Smooth muscle cell of the brain vasculature (primary cell): ENCODE measurements at places on chromosomes 3 and 15.

DNA sequence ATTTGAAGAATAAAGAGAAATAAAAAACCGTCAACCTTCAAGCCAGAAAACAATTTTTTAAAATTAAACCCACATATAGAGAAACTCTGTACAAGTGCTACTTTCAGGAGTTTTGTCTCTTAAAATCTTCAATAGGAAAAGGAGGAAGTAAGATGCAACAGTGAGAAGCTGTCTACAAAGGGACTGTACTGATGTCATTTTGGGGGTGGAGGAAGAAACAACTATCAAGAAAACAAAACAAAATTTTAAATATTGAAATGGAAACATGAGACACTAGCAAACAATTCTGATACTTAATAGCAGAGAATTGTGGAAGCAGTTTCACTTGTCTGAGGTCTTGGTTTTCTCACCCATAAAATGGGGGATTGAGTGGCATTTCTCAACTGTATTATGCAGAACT is 84.4 kb downstream of the SLMAP start:
- no peak for DNase-seq

- DNase-seq: no peak
These were observed 462.4 kb downstream of the RAP2B start for GRCh38 chr3:153624310-153625030.

DNA sequence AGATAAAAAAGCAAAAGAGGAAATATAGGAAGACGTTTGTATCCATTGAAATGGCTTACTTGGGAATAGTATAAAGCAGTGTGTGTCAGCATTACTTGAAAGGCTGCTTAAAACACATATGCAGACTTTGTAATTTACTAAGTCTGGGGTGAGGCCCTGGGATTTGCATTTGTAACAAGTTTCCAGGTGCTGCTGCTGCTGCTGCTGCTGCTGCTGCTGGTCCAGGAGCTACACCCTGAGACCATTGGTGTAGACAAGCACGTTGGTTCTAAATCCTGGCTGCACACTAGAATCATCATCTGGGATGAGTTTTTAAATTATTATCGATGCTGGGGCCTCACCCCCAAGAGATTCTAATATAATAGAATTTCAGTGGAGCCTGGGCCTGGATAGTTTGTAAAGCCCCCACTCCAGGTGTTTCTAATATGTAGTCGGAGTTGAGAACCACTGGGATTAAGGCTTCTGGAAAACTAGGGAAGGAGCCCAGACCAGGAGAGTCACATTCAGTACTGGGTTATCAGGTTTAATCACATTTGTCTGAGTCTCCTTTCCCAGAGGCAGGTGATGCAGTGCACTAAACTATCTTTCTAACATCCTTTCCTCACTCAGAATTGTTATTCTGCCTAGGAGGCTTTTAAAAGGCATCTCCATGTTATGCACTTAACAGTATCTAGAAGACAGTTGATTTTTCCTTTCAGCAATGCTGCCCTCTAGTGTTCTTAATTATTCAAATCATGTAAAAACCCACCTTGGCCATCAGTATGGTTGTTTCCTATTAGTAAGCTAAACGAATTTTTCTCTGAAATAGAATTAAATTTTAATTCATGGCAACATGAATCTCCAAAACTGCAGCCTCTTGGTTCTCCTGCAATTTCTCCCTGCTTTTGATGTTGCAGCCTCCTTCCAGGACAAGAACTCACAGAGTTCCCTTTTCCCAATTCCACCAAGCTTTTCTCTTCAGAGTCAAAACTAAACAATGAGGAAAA is 45.4 kb downstream of the SSR3 start:
- peak; percentile 29 for DNase-seq

DNA sequence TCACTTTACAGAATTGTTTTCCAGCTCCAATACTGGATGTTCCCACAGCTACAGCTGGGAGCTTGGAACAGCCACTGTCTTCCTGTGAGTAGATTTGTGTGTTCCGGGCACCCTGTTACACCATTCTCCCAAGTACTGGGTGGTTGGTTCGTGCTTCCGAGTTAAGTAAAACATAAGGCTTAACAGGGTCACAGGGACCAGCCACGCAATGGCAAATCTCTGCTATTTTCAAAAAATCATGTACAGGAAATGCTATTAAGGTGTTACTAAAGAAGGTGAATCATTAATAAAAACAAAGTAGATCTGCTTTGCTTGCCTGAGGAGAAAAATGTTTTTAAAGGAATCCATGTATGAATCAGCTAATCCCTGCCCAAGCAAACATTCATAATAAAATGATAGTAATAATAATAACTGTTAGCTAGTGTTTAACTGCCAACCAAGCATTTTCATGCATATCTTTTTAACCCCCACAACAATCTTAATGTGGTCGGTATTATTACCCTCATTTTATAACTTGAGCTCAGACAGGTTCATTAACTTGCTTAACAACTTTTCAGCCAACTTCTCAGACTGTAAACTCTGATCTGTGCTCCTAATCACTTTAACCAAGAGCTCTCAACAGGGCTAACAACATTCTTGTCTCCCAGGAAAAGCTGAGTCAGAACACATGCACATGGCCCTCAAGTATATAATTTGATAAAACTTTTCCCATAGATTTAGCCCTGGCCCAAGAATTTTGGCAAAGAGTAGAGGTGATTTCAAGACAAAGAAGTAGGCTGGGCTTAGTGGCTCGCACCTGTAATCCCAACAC is 2.7 kb upstream of the C2CD4A start:
- DNase-seq: no peak

DNA sequence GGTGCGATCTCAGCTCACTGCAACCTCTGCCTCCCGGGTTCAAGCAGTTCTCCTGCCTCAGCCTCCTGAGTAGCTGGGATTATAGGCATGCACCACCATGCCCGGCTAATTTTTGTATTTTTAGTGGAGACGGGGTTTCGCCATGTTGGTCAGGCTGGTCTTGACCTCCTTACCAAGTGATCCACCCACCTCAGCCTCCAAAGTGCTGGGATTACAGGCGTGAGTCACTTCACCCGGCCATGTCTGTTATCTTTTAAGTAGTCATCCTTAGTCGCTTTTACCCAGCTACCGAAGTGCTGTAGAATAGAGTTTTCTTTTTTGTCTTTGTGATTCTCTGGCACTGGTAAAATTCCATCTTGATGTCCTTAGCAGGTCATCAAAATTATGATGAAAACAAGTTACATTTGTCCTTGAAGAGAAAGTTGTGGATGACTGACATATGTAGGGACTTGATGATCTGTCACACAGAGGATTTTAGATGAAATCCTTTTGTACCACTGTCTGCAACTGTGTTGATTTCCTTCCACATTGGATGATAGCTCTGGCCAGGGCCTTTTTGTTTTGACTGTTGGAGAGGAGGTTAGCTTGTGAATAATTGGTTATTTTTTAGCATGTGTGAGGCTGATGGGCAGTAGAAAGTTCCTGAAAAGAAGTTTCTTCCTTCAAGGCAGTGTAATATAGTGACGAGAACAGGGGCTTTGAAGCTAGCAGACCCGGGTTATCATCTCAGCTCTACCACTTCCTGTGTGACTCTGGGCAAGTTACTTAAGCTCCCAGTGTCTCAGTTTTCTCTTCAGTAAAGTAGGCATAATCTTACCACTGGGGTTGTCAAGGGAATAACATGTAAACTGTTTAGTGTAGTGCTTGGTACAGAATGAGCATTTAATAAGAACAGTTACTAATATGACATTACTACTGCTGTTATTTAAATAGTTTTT is 18.8 kb downstream of the ATG7 start:
- DNase-seq: no peak

- no peak for DNase-seq
These were observed 34.8 kb downstream of the ATG7 start for GRCh38 chr3:11306817-11307589.

DNA sequence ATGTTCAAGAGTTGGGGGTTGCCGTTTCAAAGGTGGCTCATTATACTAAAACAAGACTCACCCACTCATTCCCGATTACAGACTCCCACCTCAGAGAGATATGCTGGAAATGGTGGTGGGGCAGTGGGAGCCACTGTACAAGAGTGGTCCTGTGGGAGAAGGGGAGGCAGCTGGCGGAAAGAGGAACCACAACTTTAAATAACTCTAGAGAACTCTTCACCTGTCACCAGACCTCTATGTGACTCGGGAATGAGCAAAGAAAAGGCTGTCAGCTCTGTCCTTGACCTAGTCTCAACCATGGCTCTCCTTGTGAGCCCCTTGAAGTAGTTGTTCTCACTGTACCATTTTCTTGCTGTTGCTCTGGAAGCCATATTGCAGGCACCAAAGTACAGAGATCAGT is 293.8 kb downstream of the CHST2 start:
- no peak for DNase-seq

- DNase-seq: no peak
These were observed 179.4 kb downstream of the CD47 start for GRCh38 chr3:107911337-107912000.
